Stimulated activated CD8-positive, alpha-beta memory T cell treated with anti-CD3 and anti-CD28 coated beads, Interleukin-12 subunit alpha, Interleukin-12 subunit beta, amount 100 ng/mL, for 1 hour (primary cell): ENCODE measurements at places on chromosomes 5 and 9.

DNA sequence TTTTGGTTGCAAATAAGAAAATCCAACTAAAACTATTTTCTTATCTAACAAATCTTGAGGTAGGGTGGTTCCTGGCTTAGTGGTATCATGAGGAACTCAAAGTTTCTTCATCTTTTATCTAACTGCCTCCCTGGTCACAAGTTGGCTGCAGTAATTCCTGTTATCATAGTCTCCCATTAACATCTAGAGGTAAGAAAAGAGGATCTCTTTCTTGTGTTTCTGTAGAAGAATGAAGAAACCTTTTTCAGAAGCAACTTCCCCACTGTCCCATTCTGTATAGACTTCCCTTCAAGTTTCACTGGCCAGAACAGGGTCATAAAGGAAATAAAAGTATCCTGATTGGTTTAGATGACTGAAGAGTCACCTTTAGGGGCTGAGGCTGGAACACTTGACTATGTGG, 81.8 kb upstream of the ELL2 start:
- DNase-seq = no peak

DNA sequence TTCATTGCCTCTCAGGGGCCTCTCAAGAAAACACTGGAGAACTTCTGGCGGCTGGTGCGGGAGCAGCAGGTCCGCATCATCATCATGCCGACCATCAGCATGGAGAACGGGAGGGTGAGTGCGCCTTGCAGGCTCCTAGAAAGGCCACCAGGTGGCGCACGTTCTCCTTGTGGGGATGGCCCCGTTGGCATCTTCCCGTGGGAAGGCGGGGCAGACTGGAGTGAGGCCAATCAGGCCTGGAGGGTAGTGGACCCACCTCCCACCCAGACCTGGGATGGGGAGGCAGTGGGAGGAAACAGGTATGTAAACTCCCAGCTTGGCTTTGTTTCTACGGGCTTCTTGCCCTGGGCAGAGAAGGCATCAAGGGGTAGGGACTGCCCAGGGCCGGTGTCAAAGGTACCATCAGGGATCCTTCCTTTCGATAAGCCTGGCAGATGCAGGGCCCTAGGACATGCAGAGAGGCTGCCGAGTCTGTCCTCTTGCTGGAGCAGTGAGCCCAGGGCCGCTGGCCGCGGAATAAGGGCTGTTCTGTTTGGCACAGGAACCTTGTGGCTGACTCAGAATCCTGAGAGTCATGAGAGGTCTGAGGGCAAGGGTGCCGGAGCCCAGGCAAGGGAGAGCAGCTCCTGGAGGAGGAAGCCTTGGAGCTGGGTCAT, 18.9 kb upstream of the SPTLC1 start:
- DNase-seq = peak; percentile 50

DNA sequence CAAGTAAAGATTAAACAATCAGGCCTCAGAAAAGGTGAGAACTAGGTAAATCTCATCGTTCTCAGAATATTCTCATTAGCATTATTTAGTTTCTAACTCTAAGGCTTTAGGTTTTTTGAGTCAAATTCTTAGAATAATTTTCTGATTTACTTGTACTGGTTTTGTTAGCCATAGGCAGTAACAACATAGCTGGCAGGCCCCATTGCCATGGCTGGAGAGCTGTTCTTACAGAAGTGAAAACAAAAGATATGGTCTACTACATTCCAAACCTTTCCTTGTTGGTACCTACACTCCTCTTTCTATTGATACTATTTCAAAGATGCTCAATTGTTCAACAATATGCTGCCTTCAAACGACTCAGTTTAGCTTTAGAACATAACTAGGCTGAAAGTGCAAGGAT, 27.3 kb downstream of the IFNW1 start:
- no peak for DNase-seq

DNA sequence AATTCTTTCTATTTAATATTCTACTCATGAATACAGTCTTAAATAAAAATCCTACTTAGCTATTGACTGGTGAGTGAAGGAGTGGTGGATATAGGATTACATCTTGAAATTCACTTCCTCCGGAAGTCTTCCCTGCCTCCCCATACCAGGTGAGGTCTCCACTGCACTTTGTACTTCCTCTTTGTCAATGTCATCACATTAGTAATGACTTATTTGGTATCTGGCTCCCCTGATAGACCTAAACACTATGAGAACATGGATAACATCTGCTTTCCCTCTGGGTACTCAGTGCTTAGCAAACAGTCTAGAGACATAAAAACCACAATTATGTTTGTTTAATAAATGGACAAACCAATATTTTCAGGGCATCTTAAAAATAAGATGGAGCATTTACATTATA, 532.1 kb downstream of the PDE4D start:
- DNase-seq = no peak

- DNase-seq = no peak
Observed at GRCh38 chr5:149872351-149873040, 72.1 kb downstream of the PDE6A start.

GRCh38 chr9:122401896-122402295, 31.1 kb downstream of the PTGS1 start:
- no peak for DNase-seq

DNA sequence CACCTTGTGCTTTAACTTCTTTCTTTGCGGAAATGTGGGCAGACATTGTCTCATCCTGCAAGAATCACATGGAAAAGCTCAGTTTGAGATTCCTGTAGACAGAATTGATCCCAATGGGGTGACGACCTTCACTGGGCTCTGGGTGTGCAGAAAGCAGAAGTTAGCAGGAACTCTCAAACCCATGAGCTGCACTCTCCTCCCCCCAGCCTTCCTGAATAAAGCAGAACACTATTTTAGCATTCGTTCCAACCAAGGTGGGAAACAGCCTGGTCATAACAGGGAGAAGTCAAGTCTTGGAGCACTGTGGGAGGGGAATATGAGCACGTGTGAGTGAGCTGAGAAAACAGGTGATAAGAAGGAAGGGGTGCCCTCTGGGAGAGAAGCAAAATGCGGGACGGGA, 87.4 kb upstream of the FER start:
- DNase-seq = no peak

DNA sequence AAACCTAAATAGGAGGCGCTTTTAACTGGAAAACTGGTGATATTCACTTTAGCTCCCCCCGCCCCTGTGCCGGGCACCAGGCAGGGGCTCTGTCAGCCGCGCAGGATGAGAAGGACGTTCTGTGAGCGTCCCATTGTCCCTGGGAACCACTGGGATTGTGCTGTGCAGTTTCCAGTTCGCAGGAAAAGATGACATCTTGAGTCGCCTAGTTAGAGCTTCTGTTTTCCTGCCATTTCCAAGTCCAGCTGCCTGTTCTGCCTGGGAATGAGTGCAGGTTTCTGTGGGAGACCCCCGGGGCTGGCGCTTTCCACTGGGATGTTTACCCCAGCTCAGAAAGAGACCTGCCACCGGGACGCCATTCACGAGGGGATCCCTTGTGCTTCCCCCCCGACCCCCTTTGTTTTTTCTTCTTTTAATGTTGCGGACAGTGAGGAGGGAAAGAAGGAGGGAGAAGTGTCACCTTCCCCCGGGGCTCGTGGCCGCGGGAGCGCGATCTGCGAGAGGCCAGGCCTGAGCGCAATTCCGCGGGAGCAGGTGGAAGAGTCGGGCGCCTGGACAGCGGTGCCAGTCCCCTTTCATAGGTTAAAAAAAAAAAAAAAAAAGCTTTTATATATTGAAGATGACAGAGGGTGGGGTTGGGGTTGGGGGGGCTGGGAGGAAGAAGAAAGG, 121.5 kb downstream of the RMI1 start:
- no peak for DNase-seq

- no peak for DNase-seq
Observed at GRCh38 chr9:17135295-17136160, 688 bp downstream of the CNTLN start.

DNA sequence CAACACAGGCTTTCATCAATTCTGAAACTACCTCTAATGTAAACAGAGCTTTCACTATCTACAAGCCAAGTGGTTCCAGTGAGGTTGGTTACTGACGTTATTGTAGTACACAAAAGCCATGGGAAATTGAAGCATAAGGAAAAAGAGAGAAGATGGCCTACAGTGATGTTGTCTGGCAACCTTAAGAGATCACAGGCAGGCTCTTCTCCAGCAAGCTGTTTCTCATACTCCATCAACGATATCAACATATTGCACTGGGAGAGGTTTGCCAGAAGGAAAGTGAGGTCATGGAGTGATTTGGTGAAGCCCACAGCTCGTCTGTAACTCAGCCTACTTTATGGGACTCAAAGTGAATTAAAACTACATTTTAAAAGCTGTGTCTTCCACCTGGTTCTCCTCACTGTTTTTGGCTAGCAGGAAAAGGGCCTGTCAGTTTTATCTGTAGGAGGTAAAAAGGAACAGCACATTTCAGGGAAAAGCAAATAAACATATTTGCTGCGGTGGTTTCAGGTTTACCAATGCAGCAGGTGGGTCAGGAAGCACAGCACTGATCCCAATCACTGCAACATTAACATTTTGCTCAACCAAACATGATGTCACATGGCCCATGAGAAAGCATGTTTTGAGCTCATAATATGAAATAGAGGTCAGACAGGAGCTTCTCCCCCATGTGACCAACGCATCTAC, 72.9 kb downstream of the ARSB start:
- DNase-seq = no peak

DNA sequence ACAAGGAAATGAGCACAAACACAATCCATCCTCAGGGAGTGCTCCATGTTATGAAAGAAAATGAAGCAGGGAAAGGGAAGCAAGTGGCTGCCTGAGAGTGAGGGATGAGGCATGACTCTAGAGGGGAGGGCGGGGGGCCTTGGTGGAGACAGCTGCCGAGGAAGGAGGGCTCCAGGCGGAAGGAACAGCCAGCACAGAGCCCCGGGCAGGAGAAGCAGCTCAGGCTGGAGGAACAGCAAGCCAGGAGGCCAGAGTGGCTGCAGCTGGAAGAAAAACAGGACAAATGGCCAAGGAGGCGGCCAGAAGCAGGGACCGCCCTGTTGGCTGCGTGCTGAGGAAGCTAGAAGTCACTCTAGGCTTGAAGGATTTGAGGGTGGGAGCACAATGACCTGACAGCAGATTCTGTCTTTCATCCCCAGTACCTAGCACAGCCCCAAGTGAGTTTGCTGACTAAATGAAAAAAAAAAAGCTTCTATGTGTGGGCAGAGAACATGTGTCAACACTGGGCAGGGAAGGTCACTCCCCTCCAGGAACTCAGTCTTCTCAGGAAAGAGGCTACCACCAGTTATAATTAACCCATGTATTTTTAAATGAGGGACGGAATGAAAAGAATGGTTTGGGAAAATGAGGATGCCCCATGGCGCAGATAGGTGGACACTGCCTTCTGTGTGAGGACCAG, 142.8 kb downstream of the DCP2 start:
- no peak for DNase-seq

- DNase-seq = no peak
Observed at GRCh38 chr5:32223972-32224609, 50.0 kb upstream of the GOLPH3 start.

DNA sequence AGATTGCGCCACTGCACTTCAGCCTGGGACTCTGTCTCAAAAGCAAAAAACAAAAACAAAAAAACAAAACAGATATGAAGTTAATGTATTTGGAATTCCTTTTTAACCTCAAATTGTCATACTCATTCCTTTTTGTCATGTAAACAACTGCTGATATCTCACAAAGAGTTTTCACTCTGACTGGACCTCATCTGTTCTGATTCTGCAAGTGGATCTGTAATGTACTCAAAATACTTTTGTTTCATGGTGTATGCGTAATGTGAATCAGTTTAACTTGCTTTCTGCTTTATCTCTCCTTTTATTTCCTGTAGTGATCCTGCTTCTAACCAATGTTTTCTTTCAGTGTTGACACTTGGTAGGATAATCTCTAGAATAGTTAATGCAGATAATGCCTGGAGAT, 106.7 kb downstream of the FOCAD start:
- DNase-seq = no peak

GRCh38 chr5:35754481-35754880, 102.2 kb upstream of the IL7R start:
- DNase-seq = no peak

DNA sequence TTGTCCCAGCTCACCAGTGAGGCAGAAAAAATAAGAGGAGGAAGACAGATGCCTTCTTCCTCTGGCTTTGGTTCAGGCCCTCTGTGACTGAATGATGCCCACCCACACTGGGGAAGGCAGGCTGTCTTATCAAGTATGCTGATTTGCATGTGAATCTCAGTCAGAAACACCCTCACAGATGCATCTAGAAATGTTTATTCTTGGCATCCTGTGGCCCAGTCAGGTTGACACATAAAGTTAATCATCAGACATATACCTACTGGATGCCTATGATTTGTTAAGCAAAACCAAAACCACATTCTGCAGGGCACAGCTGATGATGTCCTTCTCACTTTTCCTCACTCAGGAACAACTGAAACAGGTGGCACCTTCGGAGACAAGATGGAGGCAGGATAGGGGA, 243.4 kb upstream of the KCNN2 start:
- no peak for DNase-seq

- DNase-seq = no peak
Observed at GRCh38 chr5:145975361-145976066, 39.1 kb downstream of the SH3RF2 start.

GRCh38 chr9:96574455-96574854, 45.2 kb downstream of the CDC14B start:
- no peak for DNase-seq

DNA sequence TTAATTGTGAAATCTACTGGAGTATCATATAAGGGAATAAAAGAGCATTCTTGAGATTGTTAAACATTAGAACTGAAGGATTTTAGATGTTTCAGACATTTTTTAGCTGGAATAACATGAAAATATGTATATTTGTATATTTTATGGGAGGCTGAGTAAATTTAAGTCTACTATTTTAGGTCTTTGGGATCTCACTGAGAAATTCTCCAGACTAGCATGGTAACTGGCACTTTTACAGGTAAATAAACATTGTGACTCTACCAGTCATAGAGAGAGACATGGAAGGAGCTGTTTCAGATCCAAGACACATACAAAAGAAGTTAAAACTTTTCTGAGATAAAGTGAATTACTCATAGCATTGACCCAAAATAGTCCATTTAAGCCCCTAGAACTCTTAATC, 59.4 kb downstream of the NDUFAF2 start:
- DNase-seq = no peak

- no peak for DNase-seq
Observed at GRCh38 chr9:126724226-126724625, 80.6 kb upstream of the ZBTB43 start.

GRCh38 chr5:173727839-173728778, 111.7 kb upstream of the BOD1 start:
- no peak for DNase-seq

DNA sequence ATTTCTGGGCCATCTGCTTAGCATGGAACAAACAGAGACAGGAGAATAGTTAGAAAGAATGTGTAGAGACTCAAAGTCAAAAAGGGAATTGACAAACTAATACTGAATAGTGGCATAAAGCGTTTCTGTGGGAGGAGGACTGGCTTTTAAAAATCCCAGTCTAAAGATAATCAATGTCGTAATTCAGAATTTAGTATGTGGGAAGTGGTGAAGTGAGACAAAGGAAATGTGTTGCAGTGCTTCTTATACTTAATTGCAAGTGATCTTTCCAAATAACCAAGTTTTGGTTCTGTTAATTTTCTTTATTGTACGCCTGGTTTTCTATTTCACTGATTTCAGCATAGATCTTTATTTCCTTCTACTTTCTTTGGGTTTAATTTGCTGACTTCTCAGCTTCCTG, 133.2 kb downstream of the ENTREP1 start:
- DNase-seq = no peak
